ENCODE measurements at places on chromosomes 7 and 10.

- DNase-seq, result no peak
These were observed 33.8 kb downstream of the NACAD start for GRCh38 chr7:45055016-45055415.

GRCh38 chr7:39651265-39651664, 27.9 kb downstream of the RALA start:
- DNase-seq, result no peak

DNA sequence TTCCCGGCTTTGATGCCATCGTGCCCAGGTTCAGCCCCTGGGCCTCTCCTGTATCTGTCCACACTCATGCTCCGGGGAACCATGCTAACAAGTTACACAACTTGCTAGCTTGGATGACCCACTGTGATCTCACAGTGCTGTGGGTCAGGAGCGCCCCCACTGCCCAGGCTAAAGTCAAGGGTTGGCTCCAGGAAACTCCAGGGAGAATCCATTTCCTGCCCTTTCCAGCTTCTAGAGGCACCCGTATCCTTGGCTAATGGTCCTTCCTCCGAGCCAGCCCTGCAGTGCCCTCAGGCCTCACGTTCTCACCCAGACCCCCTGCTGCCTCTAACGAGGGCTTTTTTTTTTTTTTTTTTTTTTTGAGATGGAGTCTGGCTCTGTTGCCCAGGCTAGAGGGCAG, 19.5 kb downstream of the AMZ1 start:
- no peak for DNase-seq

DNA sequence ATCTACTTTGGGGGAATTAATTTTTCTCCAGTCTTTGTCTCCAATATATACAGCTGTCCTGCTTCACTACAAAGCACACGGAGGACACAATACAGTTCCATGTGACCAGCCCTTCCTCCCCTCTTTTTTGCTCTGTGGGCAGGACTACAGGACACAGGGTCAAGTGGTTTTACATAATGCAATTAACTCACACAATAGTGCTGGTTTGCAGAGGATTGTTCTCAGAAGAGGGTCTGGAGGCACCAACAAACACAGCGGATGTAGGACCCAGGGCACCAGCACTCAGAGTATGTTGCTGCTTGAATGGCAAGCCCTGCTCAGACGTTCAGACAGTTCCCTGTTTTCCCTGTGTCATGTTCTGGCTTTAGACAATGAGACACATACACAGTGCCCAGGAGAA, 52.0 kb upstream of the NPTX2 start:
- DNase-seq, result no peak

GRCh38 chr10:97593421-97593820, 3.9 kb downstream of the C10orf62 start:
- DNase-seq, result no peak

GRCh38 chr7:43649755-43650274, 66.9 kb downstream of the STK17A start:
- DNase-seq, result no peak

GRCh38 chr7:47600199-47601118, 18.5 kb upstream of the TNS3 start:
- DNase-seq, result no peak

Measured in stimulated activated CD4-positive, alpha-beta T cell treated with anti-CD3 and anti-CD28 coated beads, Interleukin-12 subunit alpha, Interleukin-12 subunit beta, amount 100 ng/mL, for 4 hours (primary cell).